AML-193 (cell line): ENCODE measurements at places on chromosomes 13 and 19.

DNA sequence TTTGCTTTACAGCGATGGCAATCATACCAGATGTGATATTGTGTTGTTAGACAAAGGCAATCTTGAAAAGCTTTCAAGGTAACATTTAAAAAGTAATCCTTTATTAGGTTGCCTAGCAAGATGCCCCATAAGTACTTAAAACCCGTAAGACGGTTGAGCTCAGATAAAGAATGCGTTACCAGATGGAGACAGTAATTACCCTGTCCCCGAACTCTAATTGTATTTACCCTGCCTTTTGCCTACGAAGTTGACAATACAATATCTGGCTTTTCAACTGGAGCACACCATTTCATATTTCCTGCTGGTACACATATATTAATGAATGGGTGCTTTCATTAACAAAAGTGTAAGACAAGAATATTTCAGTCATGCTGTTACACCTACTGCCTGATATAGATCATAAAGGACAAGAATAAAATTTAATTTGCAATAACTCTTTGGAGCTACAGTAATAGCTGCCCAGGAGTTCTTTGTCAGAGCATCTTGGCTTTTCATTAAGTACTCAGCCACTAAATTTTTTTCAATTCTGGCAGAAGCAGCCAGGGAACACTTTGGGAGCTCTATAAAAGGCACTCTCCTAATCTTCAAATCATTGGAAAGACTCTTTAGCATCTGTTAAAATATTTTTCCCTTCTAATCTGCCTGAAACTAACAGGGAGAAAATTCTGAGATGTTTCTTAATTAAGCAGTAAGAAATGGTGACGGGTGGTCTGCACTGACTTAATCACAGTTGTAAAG, 63.8 kb downstream of the DCT start:
- DNase-seq, result no peak

DNA sequence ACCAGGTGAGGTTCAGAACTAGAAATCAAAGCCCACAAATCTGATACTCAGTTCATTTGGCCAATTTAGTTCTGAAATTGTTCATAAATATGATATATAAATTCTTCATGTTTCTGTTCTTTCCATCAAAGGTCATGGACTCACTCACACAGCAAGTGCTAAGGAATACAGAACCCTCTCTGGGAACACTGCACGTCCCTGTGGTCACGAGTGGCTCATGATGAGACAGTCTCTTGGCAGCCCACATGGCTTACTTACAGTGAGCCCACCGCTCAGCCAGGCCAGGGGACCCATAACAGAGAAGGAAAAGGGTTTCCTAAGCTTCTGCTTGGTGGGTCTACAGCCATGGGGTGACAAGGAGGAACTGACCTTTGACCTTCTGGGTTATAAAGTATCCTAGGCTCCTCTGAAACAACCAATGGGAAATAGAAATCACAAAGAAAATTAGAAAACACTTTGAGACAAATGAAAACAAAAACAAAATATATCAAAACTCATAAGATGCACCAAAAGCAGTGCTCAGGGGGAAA, 67.4 kb downstream of the CDADC1 start:
- no peak for DNase-seq

DNA sequence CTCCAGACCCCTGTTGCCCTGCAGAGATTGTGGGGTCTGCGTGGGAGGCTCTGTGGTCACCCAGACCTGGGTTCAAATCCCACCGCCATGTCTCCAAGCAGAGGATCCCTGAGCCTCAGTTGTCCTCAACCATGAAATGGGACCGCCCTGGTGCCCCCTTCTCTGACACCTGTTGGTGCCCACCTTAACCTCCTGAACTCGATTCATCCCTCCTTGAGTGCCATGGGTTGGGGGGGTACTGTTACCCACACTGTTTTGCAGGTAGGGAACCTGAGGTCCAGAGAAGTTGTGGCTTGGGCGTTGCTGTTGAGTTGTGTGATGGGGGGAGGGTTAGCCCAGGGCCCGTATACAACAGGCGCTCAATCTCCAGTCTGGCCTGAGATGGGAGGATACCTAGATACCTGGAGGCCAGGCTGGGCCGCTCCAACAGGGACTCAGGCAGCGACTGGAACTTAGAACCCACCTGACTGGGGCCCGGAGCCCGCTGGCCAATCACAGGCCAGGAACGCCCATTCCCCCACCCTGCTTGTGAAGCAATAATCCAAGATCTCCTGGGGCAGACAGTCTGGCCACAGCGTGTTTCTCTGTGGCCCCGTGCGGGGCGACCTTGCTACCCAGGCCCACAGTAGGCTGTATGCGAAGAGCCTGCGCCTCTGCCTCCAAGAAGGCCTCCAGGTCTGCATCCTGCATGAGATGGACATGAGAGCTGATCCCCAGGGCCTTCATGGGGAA, 2.8 kb downstream of the ARID3A start:
- no peak for DNase-seq

- no peak for DNase-seq
Observed at GRCh38 chr13:36261011-36261410, 36.6 kb downstream of the CCDC169 start.

DNA sequence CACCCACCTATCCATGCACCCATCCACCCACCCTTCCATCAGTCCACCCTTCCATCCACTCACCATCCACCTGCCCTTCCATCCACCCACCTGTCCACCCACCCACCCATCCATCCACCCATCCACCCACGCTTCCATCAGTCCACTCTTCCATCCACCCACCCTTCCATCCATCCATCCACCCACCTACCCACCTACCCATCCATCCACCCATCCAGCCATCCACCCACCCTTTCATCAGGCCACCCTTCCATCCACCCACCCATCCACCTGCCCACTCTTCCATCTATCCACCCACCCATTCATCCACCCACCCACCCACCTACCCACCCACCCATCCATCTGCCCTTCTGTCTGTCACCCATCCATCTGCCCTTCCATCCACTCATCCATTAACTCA, 17.0 kb downstream of the KLHL26 start:
- DNase-seq, result no peak

- DNase-seq, result no peak
Observed at GRCh38 chr19:45864629-45865082, 530 bp downstream of the FOXA3 start.

DNA sequence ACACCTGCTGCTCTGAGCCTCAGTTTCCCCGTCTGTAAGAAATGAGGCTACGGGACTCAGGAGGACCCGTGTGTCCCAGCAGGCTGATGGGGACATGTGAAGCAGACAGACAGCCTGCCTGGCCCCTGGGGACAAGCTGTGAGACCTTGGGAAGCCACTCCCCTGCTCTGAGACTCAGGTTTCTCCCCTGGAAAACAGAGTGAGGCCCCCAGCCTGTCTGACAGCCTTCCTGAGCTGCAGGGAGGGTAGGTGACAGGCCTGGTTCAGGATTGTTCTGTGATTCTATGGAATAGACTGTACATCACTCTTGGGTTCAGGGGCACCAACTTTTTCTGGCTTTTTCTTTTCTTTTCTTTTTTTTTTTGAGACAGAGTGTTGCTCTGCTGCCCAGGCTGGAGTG, 2.9 kb upstream of the NTF4 start:
- no peak for DNase-seq

DNA sequence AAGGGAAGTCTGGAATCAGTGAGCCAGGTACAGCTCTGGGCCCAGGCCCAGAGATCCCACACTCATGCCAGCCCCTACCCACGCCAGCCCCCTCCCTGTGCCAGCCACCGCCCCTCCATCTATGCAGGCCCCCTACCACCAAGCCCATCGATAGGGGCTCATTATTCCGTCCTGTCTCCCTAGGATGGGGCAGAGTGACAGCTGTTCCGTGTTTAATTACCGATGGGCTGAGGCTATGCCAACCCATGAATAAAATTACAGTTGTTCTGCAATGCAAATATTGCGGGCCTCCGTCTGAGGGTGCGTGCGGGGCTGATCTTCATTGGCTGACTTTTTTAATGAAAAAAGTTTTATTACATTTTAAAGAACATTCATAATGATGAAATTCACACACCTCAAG, 35.6 kb upstream of the PEPD start:
- DNase-seq, result no peak

DNA sequence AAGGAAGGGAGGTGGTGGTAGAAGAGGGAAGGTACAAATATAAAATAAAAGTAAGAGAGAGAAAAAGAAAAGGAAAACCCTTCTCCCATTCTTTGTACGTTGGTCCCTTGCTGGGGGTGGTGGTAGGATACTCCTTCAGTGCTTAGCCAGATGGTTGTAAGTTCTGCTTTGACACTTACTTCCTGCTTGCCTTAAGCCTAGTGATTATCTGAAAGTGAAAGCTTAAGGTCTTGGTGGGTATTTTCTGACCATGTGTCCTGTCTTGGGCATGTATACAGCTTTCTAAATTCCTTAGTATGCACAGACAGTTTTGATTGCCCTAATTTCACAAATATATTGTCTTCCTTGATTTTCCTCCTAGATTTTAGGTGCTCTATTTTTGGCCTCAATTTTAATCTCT, 314.8 kb downstream of the PCDH17 start:
- no peak for DNase-seq

- DNase-seq, result no peak
Observed at GRCh38 chr19:50344661-50345318, 15.6 kb upstream of the KCNC3 start.

GRCh38 chr19:13104360-13104847, 1.7 kb upstream of the LYL1 start:
- DNase-seq, result peak; percentile 80

DNA sequence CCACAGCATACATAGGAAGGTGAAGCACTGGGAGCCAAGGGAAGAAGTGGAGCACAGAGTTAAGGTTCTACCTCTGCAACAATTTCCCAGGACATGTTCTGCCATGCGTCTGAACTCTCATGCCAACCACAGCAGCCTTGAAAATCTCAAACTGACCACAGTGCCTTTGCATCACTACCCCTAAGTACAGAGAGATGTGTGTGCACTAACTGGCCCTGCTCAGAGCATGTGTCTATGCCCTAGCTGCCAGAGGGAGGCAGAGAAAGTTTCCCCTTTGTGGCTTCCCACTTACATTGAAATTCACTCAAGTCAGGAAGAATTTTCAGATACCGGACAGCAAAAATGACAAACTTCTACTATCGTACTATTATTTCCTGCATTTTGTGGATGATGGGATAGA, 26.8 kb upstream of the WDFY2 start:
- no peak for DNase-seq

GRCh38 chr19:1568320-1569019, at the start of gene MEX3D:
Gene MEX3D (minus strand): TSS chr19:1568325. CDS start chr19:1568058, 267 bp downstream.
- peak; percentile 32 for DNase-seq

DNA sequence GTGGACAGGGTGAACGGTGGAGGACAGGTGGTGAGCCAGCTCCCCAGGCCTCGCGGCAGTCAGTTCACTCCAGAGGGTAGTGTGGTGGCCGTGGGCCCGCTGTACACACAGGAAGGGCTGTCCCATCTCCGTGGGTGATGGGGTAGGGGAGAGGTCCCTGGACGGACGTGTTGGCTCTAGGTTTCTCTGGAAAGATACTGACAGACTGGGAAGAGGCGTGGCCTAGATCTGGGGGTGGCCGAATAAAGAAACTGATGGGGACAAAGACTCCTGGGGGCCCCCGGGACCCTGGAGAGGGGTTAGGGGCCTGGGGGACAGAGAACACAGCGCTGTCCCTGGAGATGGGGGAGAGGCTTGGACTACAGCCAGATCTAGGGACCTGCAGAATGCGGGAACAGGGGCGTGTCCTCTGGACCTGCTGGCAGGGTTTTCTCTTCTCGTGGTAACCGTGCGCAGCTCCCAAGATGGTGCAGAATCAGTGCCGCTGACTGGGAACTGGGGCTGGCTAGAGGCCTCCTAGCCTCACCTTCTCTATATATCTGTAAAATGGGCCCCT, 4.0 kb upstream of the PRAM1 start:
- DNase-seq, result no peak
